ENCODE measurements at places on chromosomes 6 and 20. TPM values are rescaled to one million over a fixed set of nuclear protein-coding genes. Genes with fewer than 3 reads are reported as not detected.

DNA sequence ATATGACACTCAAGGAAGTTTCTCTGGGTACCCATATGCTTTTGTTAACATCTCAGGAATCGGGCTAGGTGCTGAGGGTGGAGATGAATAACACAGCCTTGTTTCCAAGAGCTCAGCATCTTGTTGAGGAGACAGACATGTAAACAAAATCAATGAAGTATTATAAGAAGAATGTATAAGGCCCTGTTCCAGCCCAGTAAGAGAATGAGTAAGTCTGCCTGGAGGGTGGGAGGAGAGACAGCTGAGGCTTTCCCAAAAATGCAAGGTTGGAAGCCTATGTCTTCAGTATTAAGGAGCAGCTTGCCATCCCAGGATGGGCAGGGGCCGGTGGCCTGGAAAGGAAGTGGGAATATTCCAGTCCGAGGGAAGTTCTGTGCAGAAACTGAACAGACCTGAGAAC, 615.3 kb upstream of the BTBD3 start:
- no peak for DNase-seq

The NMBR gene
- total RNA-seq, result not detected

The BCAS1 gene
- 0.07 TPM for total RNA-seq

- DNase-seq, result no peak
These were observed 162.0 kb upstream of the DTNBP1 start for GRCh38 chr6:15824811-15825210.

GRCh38 chr6:113610377-113610988, 246.7 kb upstream of the MARCKS start:
- DNase-seq, result no peak
